ENCODE measurements at places on chromosomes 4 and X. TPM values are rescaled to one million over a fixed set of nuclear protein-coding genes. Genes with fewer than 3 reads are reported as not detected.

Gene NIPAL1
- total RNA-seq: 7.2 TPM

Gene CCKAR
- not detected for total RNA-seq

Gene COL4A5
- total RNA-seq: 30.7 TPM

Gene CFAP99
- total RNA-seq: 0.41 TPM

Gene XAGE2
- total RNA-seq: not detected

Gene EFNB1
- total RNA-seq: 10.0 TPM

Gene GPAT3
- 1.6 TPM for total RNA-seq

All from WTC11 (cell line).